Peyer's patch (tissue), 4 donors: ENCODE measurements at places on chromosomes 13 and 19. TPM values are rescaled to one million over a fixed set of nuclear protein-coding genes. Genes with fewer than 3 reads are reported as not detected.
A peak's percentile ranks its signal among the peaks of the same experiment; 100 is the strongest.

DNA sequence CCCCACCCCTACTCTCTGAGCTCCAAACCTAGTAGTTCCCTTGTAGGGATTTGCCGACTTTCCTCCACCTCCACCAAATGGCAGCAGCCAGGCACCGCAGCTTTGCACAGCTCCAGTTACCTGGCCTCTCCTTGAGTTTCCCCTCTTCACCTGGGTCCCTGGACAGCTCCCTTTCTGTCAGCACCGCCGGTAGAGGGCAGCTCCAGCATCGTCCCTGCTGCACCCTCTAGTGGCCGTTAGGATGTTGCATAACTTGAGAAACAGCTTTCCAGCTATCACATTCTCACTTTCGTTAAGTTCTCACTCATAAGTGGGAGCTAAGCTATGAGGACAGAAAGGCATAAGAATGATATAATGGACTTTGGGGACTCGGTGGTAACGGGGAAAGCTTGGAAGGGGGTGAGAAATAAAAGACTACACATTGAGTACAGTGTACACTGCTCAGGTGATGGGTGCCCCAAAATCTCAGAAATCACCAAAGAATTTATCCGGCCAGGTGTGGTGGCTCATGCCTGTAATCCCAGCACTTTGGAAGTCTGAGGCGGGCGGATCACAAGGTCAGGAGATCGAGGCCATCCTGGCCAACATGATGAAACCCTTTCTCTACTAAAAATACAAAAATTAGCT, 60.4 kb upstream of the OLFM4 start:
- H3K4me3 ChIP-seq: no peak overlapping the region
- no peaks in the 10 kb centered on the region for H3K4me1 ChIP-seq
- DNase-seq: peak; percentile 82
- no peaks in the 10 kb centered on the region for H3K36me3 ChIP-seq

DNA sequence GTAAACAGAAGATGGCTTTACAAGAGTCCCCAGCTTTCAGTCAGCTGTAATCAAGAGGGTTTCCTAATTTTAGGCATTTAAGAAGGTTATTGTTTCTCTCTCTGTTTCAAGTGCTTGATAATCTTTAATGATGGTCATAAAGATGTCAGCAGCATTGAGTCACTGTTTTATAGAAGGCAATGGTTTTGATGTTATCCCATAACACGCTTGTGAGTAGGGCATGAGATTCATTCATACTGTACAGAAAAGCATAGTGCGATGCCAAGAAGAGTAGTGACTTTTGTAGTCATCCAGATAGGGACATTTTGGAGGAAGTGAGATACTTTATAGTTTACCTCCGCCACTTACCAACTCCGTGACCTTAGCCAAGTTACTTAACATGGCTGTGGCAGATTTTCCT, 364.2 kb upstream of the SLC10A2 start:
- no peaks in the 10 kb centered on the region for H3K27me3 ChIP-seq
- H3K4me3 ChIP-seq: no peak overlapping the region
- no peak overlapping the region for H3K27ac ChIP-seq
- no peaks in the 10 kb centered on the region for H3K4me1 ChIP-seq
- H3K36me3 ChIP-seq: no peaks in the 10 kb centered on the region

The HCN2 gene
- total RNA-seq: not detected

The CTXN1 gene
- total RNA-seq: 2.4 TPM
